NCI-H510A (cell line): ENCODE measurements at places on chromosomes 7 and 10.
A peak's percentile ranks its signal among the peaks of the same experiment; 100 is the strongest.

GRCh38 chr7:44264221-44264931 lies 61.0 kb downstream of the CAMK2B start:
- peak; percentile 88 for DNase-seq

DNA sequence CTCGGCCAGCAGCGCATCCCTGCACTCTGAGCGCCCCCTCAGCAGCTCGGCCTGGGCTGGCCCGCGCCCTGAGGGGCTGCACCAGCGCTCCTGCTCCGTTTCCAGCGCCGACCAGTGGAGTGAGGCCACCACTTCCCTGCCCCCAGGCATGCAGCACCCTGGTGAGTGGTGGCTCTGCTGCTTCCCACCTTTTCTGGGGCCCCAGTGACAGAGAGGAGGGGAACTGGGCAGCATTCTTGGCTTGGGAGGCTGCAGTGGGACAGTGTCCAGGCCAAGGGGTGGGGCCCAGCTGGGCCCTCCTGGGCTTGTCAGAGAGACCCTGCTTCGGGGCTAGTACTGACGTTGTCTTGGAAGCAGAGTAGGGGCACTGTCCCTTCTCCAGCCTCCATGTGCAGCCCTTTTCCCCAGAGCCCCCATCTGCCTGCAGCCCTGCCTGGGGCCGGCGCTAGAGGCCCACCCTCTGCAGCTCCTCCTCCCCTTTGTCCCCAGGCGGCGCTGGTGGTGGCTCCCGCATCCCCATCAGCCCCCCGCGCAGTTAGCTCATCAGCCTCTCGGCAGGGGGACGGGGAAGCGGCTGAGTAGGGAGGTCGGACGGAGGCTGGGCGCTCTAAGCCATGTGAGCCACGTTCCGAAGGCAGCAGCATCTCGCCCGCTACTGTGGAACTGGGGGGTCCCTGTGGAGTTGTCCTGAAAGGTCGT lies 29.2 kb downstream of the GBX1 start:
- no peak for DNase-seq

DNA sequence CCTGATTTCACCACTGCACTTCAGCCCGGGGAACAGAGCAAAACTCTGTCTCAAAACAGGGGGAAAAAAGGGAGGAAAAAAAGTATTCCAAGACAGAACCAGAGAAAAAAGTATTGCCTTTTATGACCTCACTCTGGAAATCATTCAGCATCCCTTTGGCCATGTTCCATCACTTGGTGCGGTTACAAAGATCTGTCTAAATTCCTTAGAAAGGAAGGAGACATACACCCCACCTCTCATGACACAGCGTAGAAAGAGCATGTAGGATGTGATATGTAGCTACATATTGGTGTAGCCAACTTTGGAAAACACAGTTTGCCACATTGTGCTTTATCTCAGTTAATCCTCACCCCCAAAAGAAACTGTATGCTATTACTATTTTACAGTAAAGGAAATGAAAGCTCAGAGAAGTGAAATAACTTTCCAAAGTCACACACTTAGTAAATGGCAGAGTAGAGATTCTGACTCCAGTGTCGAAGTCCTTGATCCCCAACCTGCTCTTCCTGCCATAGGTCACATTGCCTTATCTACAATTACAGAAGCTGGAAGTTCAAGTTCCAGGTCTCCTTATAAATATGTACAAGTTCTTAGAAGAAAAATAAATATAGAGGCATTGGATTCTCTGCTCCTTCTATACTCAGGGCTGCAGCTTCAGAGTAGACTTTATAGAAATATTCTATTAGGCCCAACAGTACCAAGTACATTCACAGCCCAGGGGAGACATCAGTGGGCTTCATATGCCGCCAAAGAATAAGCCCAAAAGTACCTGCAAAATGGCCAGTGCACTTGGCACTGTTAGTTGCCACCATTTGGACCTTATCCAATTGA lies 91.6 kb upstream of the KMT2E start:
- no peak for DNase-seq

DNA sequence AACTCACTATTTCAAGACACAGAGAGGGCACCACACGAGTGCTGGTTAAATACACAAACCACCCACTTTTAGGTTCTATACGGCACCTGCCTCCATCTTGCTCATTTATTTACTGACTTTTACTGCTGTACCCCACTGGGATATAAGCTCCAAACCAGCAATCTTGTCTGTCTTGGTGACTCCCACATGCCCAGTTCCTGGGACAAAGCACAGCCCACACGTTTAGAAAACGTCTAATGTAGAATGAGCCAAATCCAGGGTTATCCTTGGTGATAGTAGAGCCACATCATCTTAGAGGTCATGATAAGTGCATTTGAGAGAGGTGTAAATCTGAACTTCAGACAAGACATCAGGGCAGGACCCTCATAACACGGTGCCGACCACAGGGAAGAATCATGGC lies 73.5 kb downstream of the NUDCD3 start:
- DNase-seq, result no peak

- DNase-seq, result no peak
These were observed 8.8 kb upstream of the ZMIZ1 start for GRCh38 chr10:79059859-79060379.

GRCh38 chr10:86944471-86944870 lies 12.9 kb downstream of the MMRN2 start:
- DNase-seq, result no peak

DNA sequence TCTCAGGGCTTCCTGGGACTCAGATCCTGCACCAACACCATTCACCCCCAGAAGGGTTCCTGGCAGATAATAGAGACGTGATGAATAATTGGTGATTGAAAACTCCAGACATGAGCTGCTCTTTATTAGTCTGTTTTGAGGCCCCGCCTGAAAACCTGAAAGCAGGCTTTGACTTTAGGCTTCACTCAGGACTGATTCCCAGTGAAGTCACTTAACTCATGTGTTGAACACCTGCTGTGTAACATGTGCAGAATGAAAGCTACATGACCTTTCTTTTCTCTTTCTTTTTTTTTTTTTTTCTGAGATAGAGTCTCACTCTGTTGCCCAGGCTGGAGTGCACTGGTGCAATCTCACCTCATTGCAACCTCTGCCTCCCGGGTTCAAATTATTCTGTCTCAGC lies 8.9 kb downstream of the SPACDR start:
- no peak for DNase-seq
